Amygdala (tissue), 56 donors: ENCODE measurements at places on chromosomes 16 and 17.

DNA sequence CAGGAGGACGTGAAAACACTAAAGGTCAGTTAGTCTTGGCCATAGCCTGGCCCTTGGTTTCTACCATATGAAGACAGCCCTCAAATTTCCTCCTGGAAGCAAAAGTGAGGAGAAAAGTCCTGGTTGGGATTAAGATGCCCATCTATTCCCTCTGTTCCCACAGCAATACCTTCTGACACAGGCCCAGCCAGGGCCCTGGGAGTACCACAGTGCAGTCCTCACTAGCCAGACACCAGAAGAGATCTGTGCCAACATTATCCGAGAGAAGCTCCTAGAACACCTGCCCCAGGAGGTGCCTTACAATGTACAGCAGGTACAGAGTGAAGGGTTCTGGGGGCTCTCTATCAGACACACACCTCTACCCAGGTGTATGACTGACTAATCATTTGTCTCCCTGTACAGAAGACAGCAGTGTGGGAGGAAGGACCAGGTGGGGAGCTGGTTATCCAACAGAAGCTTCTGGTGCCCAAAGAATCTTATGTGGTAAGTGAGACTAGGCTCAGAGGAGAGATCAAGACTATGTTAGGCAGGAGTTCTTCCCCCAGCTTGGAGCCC is 4.1 kb downstream of the ERAL1 start:
- no peak for DNase-seq

GRCh38 chr17:4314179-4314578 is 50.4 kb upstream of the ANKFY1 start:
- no peak for DNase-seq

- no peak for DNase-seq
Observed at GRCh38 chr16:24996731-24997130, 18.4 kb downstream of the ARHGAP17 start.

DNA sequence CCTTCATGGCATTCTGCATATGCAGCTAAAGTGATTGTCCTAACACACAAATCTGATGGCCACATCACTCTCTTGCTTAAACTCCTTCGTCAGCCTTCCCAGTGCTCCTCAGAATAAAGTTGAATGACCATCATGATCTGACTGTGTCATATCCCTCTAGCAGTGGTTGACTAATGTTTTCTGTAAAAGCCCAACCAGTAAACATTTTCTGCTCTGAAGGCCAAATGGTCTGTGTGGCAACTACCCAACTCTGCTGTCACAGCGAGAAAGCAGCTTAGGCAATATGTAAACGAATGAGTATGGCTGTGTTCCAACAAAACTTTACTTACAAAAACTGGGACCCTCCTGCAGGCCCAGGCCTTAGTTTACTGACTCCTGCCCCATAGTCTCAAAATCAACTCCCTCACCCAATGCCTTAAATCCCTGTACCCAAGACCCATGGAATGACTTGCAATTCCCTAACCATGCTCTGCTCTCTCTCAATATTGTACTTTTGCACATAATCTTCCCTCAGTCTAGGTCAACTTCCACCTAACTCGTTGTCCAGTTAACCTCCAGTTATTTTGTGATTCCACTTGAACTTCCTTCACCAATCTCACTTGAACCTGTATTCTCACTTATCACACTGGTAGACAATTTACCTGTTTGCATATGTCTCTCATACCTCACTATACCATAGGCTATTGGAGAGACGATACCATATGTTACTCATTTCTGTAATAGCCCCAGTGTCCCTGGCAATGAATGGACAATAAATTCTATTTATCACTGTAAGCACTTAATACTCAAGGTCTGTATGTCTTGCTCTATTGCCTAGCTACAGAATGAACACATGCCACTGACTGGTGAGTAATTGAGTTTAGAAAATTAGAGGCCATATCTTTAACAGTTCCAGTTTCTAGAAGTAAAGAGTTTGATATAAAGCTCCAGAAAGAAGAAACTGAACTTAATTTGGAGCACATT is 29.1 kb downstream of the TMEM100 start:
- DNase-seq = no peak

- no peak for DNase-seq
Observed at GRCh38 chr17:48989100-48989499, 8.1 kb upstream of the IGF2BP1 start.

DNA sequence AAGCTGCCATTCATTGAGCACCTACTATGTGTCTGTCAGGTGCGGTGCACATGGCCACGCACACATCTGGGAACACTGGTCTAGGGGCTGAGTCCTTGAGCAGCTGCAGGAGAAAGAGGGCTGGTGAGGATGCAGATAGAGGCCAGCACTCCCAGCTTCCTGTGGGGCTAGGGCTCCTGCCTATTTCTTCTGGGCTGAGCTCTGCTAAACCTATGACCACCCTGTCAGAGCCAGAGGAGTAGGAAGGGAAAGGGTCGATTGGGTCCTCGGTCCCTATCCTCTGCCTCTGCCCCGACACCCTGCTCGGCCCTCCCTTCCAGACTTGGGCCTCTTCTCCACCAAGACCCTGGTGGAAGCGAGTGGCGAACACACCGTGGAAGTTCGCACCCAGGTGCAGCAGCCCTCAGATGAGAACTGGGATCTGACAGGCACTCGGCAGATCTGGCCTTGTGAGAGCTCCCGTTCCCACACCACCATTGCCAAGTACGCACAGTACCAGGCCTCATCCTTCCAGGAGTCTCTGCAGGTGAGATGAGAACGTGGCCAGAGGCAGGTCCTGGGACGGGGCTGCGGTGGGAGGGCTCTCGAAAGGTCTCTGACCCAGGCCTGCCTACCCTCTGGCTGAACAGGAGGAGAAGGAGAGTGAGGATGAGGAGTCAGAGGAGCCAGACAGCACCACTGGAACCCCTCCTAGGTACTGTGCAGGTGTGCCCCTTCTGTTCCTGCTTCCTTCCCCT is 4.0 kb upstream of the TMEM88 start:
- DNase-seq = no peak

- no peak for DNase-seq
Observed at GRCh38 chr17:40932608-40933007, 4.8 kb downstream of the KRT23 start.

DNA sequence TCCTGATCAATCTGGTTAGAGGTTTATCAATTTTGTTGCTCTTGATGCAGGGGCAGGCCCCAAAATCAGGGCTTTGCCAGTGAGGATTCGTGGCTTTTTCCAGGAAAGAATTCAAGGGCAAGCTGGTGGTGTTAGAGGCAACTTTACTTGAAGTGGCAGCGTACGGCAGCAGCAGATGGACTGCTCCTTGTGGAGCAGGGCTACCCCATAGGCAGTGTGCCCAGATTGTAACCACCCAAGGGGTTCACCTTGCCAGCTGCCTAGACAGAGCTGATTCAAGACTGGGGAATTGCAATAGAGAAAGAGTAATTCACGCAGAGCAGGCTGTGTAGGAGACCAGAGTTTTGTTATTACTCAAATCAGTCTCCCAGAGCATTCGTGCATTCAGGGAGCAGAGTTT is 16.7 kb downstream of the DRC7 start:
- DNase-seq = no peak

- no peak for DNase-seq
Observed at GRCh38 chr17:29615048-29615385, 7.7 kb downstream of the CORO6 start.

DNA sequence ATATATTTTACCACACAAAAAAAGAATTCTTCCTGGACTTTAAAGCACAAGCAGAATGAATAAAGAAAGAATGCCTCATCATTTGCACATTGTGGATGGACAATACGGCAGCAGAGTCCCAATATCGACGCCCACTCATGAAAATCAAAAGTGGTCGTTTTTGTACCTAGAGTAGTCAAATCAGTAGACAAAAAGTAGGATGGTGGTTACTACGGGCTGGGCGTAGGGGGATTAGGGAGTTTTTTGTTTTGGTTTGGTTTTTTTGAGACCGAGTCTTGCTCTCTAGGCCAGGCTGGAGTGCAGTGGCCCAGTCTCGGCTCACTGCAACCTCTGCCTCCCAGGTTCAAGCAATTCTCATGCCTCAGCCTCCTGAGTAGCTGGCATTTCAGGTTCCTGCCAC is 8.6 kb upstream of the CENPV start:
- no peak for DNase-seq

DNA sequence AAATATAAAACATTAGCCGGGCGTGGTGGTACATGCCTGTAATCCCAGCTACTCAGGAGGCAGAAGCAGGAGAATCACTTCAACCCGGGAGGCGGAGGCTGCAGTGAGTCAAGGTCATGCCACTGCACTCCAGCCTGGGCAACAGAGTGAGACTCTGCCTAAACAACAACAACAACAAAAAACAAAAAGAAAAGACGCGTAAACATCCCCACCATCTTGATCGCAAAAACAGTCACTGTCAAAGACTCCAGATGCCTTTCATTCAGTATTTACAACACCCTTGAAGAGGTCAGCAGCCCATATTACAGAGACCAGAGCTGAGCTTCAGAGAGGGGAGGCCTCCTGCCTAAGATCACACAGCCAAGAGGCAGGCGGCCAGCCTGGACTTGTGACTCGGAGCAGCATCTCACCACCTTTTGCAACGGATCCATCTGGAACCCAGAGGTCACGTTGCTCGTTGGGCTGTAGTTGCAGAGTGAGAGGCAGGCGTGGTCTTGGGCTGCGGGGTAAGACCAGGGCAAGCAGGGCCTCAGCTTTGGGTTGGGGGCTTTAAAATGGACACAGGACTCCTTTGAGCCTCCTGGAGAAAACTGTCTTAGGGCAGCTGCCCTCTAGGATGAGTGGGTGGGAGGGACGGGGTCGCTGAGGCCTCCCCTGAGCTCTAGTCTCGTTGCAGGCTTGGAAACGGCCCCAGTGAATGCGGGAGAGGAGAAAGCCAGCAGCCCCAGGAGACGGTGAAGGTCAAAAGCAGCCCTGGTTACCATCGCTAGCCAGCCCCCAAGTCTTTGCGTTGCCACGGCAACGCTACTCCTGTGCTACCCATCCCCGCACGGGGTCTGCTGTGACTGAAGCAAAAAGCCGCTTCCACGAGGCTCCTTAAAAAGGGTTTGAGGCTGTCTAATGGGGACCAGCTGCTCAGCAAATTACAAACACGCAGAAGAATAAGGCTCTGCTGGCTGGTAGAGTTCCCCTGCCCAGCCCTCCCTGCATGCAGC is 26.1 kb downstream of the LGALS3BP start:
- DNase-seq = no peak

DNA sequence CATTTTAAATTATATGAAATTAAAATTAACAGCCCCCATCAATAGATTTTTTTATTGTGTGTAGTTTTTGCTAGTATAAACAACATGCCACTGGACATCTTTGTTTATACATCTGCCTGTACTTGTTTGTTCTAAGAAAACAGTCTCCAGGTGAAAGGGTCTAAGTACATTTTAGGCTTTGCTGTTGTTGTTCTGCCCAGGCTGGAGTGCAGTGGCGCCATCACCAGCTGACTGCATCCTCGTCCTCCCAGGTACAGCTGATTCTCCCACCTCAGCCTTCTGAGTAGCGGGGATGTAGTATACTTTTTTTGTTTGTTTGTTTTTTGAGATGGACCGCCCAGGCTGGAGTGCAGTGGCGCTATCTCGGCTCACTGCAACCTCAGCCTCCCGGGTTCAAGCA is 25.5 kb downstream of the C17orf58 start:
- no peak for DNase-seq
